ENCODE measurements at places on chromosomes 3 and 15.

GRCh38 chr15:92480361-92480760 lies 86.7 kb downstream of the ST8SIA2 start:
- DNase-seq: no peak

GRCh38 chr3:183862610-183863009 lies 22.1 kb downstream of the PARL start:
- no peak for DNase-seq

- DNase-seq: no peak
Measured at GRCh38 chr3:126287171-126287535, 70.1 kb downstream of the KLF15 start.

GRCh38 chr15:35630532-35630931 lies 84.6 kb upstream of the DPH6 start:
- DNase-seq: peak; percentile 29

DNA sequence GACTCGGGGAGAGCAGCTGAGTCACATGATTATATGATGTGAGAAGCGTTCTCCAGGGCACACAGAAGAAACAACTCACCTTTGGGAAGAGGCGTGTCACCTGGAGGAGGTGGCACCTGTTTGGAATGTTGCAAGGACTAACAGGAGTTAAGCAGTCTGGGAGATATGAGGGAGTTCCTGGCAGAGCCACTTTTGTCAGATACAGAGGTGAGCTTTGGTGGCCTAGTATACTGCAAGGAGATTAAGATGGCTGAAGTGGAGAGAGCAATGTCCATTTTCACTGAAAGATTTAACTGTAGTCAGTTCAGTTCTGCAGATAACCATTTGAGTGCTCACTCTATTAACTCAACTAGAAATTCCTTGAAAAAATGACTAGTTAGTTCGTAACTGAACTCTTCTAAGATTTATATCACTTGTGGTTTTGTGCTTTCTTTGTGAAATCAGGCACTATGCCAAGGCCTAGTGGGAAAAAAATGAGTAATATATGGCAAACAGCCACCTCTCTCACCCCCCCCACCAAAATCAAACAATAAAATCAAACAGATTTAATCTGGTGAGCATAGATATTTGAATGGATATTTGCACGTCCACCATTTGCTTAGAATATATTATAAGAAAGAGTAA lies 61.3 kb downstream of the CRYBG3 start:
- DNase-seq: peak; percentile 31

DNA sequence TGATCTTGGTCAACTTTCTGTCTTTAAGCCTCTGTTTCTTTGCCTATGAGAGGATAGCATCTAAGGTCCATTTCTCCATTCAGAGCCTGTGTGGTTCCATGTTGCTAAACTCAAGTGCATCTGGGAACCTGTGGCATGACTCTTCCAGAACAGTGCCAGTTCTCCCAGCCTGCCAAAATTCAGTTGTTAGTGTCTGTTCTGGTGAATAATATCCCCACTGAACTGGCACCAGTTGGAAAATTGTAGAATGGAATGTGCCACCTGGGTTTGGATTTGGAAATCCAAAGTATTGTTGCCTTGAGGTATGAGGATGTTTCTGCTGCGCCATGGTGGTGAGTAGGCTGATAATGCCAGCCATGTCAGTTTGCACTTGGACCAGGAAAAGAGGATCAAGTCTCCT lies 31.3 kb downstream of the TIMP4 start:
- no peak for DNase-seq

DNA sequence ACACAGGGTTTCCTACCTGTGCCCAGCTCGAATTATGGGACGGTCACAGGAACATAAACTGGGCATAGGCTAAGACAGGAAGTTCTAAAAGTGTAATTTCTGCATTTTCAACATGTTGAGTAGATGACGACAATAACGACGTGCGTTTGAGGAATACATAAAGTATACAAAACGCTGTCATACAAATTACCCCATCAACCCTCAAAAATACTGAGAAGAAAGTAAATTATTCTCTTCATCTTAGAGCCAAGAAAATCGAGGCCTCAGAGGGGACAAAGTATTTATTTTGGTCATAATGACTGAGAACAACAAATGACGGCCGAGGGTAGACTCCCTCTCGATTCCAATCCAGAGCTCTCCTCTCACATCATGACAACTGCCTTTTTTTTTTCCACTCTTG lies 60.8 kb downstream of the RUBCN start:
- no peak for DNase-seq

DNA sequence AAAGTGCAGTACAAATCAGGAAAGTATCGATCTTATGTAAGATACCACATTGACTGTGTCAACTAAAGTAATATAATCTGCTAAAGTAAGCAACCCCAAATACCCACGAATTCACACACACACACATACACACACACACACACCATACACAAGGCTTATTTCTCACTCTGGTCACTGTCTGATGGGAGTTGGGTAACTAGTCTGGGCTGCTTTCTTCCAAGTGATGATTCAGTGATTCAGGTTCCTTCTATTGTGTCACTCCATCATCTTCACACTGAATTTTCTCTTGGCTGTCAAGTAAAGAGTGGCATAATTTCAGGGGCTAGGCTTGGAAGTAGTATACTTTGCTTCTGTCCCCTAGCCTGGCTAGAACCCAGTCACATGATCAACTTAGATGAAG lies 104.8 kb upstream of the CCDC54 start:
- DNase-seq: no peak

GRCh38 chr15:60683156-60683555 lies 204.2 kb upstream of the ICE2 start:
- DNase-seq: no peak

GRCh38 chr3:118226206-118226605 lies 808.4 kb downstream of the IGSF11 start:
- no peak for DNase-seq

DNA sequence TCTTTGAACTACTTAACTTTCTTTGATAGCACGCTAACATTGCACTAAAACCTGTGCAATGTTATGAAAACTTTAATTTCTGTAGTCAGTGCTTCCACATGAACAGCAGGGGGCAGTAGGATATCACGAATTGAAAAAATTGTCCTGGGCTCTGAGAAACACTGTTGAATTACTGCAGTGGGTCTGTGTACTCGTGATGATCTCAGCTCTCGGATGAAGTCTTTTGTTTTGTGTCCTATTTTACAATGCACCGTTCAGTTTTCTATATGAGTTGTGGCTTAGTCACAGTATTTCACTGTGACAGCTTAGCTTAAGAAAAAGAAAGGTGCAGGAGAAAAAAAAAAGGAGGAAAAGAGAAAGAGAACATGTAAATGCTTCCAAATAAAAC lies 141.3 kb upstream of the CCDC54 start:
- DNase-seq: peak; percentile 77

DNA sequence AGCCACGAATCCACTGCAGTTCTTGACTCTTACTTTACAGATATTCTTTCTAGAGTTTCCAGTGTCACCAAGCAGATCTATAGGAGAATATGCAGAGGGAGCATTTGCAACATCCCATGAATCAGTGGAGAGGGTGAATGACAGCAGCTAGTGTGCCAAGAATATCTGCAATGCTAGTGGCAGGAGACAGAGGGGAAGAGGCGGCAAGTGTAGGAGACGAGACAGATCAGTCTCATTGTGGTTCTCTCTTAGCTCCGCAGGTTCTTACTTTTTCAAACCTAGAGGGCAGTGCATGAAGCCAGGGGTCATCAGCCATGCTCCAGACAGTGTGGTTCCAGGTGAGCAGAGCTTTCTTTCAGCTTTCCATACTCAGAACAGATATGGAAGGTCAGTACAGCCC lies 744 bp downstream of the ZNF619 start:
- peak; percentile 16 for DNase-seq

GRCh38 chr3:179865861-179866505 lies 170.8 kb downstream of the PEX5L start:
- no peak for DNase-seq

GRCh38 chr3:98894791-98895576 lies 6.5 kb downstream of the DCBLD2 start:
- DNase-seq: no peak

- peak; percentile 65 for DNase-seq
Measured at GRCh38 chr3:149151843-149152242, 22.4 kb downstream of the HPS3 start.
